ENCODE measurements at places on chromosomes 3 and 15.

- no peak for DNase-seq
These were observed 276.7 kb downstream of the CHL1 start for GRCh38 chr3:473033-473800.

DNA sequence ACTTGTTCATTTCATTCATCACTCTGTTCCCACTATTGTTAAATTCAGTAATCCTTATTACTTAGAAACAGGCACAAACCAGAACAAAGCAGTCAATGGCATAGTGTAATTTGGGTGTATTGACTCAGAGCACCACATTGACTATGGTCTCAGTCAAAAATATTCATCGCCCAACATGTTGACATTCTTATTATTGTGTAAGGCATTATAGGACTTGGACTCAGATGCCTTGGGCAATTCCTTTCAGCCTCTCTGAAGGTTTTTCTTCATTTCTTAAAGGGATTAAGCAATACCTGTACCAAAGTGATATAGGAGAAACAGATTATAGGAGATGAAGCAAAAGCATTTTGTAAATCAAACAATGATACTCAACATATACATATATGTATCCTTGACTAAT is 114.7 kb upstream of the BHLHE40 start:
- DNase-seq = no peak

DNA sequence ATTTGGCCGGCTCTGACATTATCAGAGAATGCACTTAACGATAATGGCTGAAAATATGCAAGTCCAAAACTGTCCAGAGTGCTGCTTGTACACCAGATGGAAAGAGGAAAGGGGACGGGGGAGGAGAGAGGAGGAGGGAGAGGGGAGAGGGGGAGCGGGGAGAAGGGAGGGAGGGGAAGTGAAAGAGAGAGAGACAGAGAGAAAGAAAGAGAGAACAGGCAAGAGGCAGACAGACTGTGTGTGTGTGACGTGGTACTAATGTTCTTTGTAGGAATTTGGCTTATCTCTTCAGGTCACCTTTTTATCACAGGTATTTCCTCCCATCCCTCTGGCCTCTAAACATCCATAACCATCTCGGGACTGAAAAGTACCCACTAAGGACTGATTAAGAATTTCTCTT is 75.1 kb upstream of the LMOD3 start:
- DNase-seq = no peak

DNA sequence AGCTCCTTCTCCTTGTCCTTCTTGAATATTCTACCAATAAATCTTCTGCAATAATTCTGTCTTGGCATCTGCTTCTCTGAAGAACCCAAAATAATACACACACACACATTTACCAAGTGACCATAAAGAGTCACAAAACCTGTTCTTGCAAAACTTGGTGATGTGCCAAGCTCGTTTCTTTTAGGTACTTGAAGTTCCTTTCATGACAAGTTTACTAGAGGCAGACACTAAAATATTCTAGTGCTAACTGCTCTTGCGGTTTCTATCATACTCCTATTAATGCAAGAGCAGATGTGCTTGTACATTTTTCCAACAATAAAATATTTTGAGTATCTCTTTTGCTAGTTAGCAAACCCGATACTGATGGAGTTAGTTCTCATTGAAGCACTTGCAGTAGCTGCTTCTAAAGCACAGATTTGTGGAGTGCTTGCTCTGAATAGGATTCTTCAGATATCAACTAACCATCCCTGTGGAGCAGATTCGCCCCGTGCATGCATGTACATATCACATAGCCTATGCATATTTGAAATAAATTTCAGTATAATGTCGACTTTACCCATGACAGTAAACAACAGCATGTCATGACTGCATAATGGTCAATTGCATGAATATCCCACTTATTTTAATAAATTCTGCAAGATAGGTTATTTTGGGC is 23.2 kb downstream of the HHLA2 start:
- no peak for DNase-seq

DNA sequence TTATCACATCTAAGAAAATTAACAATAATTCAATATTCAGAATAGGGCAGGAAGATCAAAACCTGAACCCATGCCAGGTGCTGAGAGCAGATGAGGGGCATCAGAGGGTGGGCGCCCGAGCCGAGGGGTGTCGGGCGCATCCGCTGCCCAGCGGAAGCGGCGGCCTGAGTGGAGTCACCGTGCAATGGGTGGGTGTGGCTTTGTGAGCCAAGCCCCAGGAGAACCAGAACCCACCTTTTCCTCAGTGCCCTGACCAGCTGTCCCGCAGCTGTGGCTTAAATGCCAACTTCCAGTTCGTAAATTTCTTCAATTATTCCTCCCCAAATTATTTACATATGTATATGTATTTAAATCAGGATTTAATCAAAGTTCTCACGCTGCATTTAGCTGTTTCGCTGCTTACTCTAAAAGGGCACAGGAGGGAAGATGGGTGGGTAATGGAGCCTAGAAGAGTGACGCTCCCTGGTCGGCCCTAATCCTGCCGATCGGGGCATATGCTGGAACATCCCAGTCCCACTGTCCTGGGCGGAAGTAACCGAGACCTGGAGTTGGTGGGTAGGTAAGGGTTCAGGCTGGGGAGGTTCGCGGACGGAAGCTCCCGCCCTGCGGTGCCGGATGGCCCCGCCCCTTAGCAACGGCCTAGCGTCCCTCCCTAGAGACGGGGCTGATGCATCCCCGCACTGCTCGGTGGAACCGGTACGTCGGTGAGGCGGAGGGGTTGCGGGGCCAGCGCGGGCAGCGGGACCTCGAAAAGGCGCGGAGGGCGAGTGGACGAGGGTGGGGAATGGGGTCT is 1.3 kb downstream of the DNAH1 start:
- no peak for DNase-seq

DNA sequence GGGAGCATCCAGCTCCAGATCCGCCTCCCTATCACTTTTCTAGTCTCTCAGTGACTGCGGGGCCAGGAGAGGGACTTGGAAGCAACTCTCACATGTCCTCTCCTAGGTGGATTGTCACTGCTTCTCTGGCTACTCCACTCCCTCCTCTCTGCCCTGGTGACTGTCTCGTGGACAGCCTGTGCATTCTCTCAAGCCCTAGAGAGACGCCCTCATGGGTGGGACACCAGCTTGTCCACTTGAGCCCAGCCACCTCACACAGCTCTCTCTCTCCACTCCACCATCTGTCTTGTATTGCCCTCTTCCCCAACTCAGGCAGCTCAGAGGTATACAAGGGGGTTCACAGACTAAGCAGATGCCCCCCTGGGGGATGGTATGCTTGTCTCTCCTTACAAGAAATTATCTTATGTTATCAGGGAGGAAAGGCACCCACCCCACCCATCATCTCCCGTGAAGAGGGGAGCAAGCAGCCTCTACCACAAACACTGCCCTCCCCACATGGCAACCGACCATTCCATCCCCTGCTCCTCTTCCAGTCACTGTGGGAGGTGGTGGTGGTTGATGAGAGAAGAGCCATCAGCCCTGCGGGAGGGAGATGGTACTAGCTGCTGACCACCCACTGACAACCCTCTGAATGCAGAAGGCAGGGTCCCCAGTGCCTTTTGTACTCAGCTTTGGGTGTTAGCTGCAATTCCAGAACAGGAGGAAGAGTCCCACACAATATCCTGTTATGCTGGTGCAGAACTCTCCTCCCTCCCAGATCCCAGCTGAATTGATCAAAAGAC is 15.5 kb upstream of the LOXL1 start:
- no peak for DNase-seq

GRCh38 chr15:82726816-82727215 is 17.1 kb upstream of the AP3B2 start:
- no peak for DNase-seq

DNA sequence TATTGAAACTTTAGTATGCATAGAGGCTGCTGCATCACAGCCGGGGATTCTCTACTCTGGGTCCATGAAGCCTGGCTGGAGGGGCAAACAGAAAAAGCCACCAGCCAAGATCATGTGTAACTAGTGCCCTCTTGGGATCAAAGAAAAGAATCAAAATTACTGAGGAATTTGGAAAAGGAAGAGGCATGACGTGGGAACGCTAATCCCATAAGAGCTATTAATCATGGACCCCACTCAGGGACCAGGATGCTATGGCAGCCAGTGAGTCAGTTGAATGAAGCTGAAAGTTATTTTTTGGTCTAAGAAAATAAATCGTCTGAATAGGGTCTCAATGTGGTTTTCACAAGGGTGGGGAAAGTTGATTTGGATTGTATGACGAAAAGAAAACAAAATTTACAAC is 1165.1 kb downstream of the ROBO2 start:
- DNase-seq = peak; percentile 40

- DNase-seq = no peak
These were observed 63.4 kb upstream of the ANKRD28 start for GRCh38 chr3:15861163-15861562.

- no peak for DNase-seq
These were observed 6.4 kb upstream of the ITGB5 start for GRCh38 chr3:124893526-124893925.

DNA sequence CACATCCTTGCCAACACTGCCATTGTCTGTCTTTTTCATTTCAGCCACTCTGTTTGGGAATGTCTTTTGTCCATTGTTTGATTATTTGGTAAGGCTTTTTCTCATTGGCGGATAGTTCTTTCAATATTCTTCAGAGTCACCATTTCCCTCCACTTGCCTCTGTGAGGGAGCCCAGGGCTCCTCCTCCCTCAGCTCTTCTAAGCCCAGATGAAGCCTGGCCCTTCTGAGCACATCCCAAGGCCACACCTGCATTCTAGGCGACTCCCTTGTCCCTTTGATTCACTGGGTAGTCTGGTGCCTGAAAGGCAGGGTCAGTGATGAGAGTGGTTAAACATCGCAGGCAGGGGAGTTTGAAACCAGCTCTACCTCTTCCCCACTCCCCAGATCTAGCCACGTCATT is 12.4 kb upstream of the LTF start:
- DNase-seq = no peak

GRCh38 chr3:86126552-86126951 is 864.4 kb downstream of the VGLL3 start:
- no peak for DNase-seq

GRCh38 chr3:46527239-46527638 is 29.5 kb downstream of the RTP3 start:
- DNase-seq = no peak

DNA sequence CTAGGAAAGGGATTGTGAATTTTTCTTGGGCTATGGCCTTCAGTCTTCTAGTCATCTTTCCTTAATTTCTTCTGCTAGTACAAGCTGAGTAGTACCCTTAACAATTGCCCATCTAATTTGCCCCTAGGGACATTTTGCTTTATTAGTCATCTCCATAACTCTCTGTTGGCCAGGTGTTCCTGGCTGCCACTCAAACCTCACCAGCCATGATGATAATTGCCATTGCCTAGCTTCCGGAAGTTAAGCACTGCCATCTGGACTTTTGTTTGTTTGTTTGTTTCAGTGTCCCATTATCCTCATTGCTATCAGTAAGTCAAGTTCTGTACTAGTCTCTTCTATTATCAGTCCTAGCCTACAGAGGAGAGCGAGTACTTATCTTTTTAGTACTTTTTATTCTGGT is 36.6 kb upstream of the UBL7 start:
- DNase-seq = peak; percentile 21

DNA sequence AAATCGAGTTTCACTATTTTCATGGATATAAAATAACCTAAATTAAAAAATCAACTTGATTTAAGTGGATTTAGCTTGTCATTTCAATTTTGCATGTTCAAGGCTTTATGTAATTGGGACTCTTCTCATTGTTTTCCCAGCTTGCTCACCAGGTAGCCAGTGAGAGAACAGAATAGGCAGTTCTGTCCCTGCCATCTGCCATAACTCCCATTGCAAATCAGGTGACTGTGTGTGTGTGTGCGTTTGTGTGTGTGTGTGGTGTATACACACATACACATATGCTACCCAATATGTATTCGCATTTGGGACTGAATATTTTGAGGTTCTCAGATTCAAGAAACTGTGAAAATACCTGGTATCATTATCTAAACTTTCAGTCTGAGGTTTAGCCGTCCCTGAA is 1069.8 kb downstream of the IGSF11 start:
- no peak for DNase-seq

GRCh38 chr15:99962006-99962561 is 228.8 kb upstream of the LYSMD4 start:
- no peak for DNase-seq

- no peak for DNase-seq
These were observed 78.6 kb downstream of the NEO1 start for GRCh38 chr15:73130830-73131229.

DNA sequence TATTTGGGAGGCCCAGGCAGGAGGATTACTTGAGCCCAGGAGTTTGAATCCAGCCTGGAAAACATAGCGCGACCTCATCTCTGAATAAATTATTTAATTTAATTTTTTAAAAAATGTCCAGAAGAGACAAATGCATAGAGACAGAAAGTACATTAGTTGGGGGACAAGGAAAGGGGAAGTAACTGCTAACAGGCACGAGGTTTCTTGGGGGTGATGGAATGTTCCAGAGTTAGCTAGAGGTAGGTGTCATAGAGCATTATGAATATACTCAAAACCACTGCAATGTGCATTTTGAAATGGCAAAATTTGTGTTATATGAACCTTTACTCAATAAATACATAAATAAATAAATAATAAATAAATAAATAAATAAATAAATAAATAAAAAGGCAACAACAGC is 31.7 kb upstream of the CYP11A1 start:
- DNase-seq = no peak

DNA sequence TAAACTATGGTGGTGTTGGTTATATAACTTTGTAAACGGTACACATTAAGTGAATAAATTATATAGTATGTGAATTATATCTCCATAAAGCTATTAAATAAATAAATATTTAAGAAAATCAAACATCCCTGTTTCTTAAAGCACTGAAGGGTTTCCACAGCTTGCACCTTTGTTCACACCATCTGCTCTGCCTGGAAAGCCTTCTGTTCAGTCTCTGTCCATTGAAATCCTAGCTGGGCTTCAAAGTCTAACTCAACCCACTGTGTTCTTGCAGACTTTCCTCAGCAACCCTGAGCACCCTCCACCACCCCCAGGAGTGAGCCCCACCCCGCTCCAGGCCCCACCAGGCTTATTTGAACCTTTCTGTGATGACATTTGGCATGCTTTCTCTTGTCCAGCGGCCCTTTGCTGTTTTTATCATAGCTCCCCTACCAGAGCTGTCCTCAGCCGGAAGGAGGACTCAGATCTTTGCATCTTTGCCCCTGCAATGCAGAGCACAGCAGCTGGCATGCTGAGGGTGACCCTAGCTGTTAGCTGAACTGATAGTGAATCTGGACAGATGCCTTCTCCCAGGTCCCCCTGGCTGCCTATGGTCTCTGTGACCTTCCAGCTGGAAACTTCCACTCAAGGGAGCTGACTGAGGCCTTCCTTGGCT is 105.2 kb downstream of the DAPK2 start:
- no peak for DNase-seq

DNA sequence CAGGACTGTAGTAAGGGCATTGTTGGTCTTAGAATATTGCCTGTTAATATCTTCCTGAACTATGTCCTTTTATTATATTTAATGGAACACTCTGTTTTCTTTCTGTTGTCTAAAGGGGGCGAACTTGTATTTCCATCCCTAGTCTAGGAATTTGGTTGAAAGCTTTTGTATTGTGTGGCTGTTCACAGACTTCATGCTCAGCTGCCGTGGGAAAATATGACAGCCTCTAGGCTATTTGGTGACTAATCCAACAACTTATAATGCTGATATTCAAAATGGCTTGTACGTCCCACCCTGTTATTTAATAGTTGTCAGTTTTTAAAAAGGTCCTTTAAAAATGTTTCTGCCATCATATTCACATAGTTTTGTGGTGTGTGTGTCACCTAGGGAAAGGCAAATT is 202.6 kb downstream of the KLHL25 start:
- no peak for DNase-seq

Data from urothelium cell line (cell line).